ENCODE measurements at places on chromosomes 16 and 17.

GRCh38 chr16:2495041-2495440 lies 18.7 kb upstream of the ATP6V0C start:
- DNase-seq: no peak

DNA sequence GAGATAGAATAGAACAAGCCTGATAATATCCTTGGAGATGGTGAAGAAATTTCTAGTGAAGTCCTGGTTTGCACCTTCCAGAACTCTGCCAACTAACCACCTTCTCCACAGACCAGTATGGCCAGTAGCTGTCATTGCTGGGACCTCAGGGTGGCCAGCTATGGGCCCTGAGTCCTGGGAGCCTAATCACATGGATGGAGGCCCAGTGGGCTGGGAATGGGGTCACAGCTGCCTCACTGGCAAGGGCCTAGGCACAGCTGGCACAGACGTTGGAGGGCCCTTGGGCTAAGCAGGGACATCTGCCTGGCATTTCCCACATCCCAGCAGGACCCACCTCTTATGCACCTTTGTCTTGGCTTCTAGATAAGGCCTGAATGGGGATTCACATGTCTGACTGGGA lies 7.6 kb upstream of the WNT3 start:
- no peak for DNase-seq

GRCh38 chr16:17617021-17617552 lies 146.3 kb upstream of the XYLT1 start:
- DNase-seq: no peak

DNA sequence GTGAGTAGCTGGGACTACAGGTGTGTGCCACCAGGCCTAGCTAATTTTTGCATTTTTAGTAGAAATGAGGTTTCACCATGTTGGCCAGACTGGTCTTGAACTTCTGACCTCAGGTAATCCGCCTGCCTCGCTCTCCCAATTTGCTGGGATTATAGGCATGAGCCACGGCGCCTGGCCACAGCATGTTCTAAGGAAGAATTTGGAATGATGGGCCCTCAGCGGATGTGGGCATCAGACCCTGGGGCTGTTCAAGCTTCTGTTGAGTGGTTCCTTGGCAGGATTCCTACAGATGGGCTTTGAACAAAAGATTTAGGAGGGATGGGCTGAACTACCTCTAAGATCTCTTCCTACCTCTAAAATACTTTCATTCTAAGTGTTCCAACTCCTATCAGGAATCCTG lies 4.1 kb downstream of the PRPSAP2 start:
- DNase-seq: no peak

DNA sequence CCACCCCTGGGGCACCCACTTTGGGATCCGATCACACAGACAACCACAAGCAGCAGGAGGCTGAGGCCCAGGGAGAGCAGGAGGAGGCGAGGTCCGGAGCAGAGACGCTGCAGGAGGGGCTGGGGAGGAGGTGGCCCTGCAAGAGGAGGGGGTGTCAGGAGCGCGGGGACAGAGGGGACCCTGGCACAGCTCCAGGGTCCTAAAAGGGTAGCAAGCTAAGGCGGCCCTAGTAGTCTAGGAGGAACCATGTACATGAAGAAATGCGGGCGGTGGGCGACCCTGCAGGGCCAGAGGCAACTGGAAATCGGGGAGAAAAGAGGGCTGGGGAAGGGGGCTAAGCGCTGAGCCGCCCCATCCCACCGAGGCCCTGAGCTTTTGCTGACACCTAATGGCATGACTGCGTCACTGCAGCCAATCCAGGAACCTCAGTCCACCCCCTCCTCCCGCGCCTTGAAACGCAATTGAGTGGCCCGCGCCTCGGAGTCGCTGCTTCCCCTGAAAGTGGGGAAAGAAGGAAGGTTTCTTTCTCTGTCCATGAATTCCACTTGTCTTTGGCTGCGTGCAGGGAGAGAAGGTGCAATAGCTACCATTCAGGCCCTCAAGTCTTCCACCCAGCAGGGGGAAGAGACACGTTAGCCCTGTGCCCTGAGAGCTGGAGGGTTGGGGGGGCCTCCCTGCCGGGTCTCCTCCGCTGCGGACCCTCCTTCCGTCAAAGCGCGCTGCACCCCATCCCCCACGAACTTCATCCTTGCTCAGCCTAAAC lies 1.8 kb downstream of the ASGR1 start:
- DNase-seq: peak; percentile 65

Data from memory B cell (primary cell).